Activated CD8-positive, alpha-beta memory T cell treated with anti-CD3 and anti-CD28 coated beads for 24 hours (primary cell): ENCODE measurements at places on chromosomes 7 and 10.

DNA sequence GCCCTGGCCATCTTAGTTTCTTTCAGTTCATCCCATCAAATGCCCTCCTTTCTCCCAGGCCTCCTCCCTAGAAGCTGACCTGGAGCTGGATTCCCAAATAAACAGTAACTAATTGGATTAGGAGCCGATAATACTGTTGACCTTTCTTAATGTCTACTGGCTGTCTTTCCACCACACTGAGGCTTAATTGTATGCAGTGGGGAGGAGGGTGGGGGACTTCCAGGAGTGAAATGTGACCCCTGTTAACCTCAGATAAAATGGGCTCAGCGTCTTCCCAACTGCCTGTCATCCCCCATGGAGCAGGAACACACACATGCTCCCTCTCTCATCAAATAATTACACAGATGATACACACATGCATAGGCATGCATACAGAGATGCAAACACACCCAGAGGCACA is 53.7 kb upstream of the LBX1 start:
- no peak for DNase-seq

DNA sequence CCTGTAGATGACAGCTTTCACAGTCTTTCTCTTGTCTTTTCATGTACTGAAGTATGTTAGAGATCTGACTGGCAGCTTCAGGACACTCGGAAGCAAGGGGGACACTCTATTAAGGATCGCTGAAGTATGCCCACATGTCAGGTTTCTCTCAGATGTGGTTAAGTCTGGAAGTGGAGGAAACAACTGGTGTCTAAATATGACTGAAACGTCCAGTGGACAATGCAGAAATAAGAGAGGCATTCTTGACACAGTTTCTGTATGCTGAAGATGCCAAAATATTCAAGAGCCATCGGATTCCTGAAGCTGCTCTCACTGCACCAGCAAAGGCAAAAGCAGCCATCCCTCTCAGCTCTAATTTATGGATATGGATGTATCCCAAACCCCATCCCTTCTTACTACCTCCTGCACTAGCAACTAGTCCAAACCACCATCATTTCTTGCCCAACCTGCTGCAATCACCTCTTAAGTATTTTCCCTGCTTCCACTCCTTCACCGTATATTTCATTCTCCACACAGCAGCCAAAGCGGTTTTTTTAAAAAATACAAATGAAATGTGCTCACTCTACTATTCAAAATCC is 113.4 kb downstream of the REEP3 start:
- DNase-seq = no peak

DNA sequence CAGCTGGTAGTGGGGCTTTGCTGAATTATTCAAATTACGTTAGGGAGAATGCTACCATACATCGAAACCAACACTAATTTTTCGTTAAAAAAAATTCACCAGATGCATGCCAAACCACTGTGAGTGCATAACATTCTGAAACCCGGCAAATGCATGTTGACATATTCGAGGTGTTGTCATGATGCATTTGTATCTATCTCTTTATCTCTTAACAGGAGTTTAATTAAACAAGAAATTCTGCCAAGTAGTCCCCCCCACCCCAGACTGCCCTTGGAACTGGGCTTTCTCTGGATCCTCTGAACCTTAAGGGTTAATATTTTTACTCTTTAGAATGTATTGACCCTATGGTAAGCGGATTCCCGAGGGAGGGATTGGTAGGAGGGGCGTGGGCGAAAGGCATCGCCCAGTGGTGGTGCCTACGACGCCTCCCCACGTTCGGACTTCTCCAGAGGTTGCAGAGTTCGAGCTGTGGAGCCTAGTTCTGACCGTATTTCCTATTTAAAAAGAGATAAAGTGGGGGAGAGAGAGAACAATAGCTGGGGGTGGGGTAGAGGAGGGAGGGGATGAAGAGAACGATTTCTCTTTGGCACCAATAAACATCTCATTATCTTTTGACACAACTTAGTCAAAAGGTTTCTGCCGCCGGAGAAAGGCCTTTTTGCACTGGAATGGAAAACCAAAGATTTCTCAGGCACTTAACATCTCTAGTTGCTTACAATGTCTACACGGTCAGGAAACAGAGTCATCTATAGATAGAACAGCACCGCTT is 7.2 kb downstream of the DLX6 start:
- no peak for DNase-seq

DNA sequence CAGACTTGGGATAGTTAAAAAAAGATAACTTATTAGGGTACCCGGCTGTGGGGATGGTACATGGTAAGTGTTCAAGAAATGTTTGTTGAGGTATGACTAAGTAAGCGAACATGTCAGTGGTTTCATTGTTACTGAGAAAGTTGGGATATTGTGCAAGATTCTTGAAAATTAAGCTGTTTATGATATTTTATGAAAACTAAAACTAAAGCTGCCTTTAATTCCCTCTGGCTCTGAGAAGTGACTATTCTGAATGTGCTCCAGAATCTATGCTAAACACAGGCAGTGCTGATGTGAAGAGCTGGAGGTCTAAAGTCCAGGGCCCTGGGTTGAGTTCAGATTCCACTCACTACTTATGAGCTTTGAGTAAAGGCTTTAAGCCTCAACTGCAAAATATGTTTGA is 72.9 kb downstream of the AOAH start:
- DNase-seq = no peak

- no peak for DNase-seq
Measured at GRCh38 chr7:156379324-156380070, 261.1 kb upstream of the RNF32 start.

DNA sequence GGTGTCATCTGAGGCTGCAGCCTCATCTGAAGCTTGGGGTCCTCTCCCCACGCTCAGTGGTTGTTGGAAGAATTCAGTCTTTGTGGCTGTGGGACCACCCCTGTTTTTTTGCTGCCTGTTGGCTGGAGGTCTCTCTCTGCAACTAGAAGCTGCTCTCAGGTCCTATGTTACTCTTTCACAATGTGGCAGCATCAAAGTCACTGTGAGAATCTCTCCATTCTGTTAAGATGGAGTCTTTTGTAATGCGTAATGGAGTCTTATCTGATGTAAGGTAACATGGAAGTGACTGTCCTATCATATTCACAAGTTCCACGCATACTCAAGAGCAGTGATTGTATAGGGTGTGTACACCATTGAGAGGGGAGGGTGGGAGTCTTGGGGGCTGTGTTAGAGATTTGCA is 24.9 kb downstream of the TSPAN13 start:
- DNase-seq = no peak

GRCh38 chr10:75870039-75870645 is 438.7 kb downstream of the LRMDA start:
- no peak for DNase-seq

- no peak for DNase-seq
Measured at GRCh38 chr10:49009199-49009979, 69.7 kb upstream of the LRRC18 start.

DNA sequence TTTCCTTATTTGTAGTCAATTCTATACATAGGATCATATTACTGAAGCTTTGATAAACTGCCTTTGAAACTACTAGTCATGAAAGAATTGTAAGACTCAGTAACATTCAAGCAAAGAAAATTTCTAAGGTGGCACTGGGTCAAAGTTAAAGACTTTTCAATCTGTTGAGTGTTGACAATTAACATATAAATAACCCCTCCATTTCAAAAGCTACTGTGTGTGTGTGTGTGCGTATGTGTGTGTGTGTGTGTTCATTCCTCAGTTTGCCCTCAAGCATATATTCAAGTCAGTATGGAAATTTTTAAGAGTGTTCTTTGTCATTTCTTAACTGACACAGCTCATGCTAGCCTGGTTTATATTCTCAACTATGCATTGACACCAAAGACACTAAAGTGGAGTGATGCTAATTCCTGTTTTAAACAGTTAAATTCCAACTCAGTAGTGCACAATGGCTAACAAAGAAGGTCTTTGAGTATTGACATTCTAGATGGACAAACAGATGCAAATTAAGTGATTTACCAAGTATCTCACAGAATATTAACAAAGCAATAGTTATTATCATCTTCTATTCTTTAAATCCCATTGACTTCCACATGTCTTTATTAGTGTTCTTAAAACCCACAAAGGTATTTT is 314.8 kb upstream of the GRM3 start:
- no peak for DNase-seq

DNA sequence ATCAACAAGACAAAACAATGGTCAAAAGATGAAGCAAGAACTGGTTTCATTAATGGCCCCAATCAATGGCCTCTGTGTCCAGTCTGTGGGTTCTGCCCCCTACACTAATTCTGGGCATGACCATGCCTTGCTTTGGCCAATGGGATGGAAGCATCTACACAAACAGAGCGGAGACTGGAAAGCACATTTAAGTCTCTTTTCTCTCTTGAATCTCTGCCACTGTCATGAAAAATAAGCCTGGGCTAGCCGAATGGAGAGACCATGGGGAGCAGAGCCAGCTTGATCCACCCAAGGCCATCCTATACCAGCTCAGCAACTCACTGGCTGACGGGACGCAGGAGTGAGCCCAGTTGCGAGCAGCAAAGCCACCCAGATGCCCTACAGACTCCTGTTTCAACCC is 30.9 kb downstream of the ANKRD16 start:
- DNase-seq = no peak

DNA sequence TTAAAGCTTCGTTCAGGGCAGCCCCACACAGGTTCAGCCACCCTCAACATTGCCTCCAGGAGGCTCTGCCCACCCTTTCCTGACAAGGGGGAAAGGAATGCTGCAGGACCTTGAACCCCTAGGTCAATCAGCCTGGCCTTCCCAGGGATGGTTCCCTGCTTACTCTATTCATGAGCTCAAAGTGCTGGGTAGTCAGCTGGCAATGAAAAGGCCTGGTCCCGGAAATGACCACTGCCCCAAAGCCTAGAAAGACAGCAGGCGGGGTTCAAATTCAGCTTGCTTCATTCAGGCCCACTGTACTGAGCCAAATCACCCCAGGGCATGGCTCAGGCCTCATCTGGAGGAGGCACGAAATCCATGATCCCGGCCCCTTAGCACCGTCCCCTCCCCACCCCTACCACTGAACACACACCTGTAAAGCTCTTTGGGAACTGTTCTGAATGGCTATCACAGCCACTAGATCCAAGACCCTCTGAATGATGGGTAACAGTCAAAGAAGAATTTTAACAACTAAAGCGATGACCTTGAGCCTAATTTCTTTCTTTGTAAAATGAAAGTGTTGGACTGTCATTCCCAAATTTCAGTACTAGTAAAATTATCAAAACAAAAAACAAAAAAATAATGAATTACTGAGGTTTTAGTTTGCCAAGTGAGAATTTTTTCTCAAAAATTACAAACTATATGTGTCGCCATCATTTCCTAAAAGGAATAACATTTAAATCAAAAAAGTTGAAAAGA is 1.0 kb downstream of the URGCP start:
- DNase-seq = no peak

DNA sequence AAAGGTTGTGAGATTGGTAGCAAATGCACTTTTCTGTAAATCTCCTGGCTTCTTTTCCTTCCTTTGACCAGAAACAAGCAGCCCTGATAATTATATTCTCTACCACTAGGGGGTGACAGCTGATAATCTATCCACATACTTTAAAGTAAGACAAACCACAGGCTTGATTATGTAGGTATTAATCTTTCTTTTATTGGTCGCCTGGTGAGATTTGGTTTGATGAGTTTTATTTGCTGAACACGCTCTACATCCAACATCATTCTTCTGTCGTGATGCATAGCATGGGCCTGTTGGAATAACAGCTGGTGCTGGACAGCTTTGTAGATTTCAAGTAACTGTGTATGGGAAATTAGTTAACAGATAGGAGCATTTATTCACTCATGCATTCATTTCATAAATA is 63.5 kb downstream of the ZNF365 start:
- DNase-seq = no peak

DNA sequence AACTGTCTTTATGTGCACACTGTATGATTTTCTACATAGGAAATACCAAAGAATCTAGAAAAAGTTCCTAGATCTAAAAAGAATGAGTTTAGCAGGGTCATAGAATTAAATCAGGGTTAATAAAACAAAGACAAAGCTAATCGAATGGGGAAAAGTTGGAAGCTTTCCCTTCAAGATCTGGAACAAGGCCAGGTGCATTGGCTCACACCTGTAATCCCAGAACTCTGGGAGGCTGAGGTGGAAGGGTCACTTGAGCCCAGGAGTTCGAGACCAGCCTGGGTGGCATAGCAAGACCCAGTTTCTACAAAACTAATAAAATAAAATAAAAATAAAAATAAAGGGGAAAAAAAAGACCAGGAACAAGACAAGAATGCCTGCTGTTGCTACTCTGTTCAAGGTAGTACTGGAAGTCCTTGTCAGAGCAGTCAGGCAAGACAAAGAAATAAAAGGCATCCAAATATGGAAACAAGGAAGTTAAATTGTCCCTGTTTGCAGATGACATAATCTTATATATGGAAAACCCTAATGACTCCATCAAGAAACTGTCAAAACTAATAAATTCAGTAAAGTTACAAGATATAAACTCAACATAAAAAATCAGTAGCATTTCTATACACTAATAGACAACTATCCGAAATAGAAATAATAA is 76.1 kb upstream of the RHEB start:
- no peak for DNase-seq

DNA sequence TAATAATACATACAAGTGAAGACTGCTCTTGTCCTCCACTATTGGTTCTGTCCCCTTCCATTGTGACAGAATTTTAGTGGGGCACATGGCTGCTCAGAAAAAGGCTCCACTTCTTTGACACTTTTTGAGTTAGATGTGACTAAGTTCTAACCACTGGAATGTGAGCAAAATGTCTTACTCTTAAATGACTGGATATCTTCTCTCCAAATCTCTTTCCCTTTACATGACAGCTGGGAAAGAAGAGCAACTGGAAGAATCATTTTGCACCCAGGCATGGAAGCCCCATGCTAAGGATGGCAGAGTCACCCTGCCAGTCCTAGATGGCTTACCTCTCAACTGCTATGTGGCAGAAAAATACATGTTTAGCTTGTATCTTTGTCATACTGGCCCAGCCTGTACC is 97.7 kb downstream of the CACNA2D1 start:
- DNase-seq = no peak

GRCh38 chr7:13057462-13058200 is 370.2 kb downstream of the ARL4A start:
- no peak for DNase-seq

DNA sequence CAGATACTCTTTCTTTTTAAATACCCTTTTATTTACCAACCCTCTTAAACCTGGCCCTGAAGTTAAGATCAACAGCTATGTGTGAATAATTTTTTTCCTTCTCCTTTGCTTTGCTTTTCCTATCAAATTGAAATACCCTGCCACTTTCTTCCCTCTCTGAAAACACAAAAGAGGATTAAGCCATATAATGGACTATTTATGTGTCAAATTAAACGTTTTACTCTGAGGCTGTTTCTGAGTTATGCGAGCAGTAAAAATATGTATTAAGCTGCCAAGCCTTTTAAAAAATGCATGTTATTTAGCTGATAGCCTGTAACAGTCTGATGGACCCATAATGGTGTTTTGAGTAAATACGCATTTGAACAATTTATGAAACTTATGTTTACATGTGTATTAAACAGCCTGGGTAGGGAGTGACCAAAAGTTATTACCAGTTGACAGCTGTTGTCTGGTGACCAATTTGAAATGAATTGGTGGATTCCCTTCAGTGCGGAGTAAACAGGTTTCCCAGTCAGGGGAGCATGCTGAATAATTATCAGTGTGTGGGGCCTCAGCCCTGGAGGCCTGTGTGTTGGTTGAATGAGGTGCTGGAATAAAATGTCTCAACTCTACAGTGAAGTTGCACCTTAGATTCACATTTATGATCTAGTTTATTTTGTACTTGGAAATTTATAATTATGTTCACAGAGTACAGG is 89.6 kb downstream of the AUTS2 start:
- DNase-seq = no peak
